SJSA1 (cell line): ENCODE measurements at places on chromosomes 5 and 9.

DNA sequence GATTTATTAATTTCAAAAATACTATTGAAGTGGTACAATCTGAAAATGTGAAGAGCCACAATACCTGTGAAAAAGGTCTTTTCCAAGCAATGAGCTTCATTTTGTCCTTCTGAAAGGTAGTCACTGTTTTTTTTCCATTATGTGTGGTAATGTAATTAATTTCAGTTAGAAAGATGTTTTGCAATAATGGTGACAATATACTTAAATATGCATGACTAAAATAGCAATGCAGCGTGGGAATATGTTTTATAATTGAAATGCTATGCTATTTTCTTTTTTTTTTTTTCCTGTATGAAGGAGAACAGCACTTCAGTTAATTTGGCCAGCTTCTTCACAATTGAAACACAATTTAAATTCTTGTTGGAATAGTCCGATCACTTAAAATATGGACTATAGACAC is 41.9 kb downstream of the NPR3 start:
- DNase-seq, result no peak

DNA sequence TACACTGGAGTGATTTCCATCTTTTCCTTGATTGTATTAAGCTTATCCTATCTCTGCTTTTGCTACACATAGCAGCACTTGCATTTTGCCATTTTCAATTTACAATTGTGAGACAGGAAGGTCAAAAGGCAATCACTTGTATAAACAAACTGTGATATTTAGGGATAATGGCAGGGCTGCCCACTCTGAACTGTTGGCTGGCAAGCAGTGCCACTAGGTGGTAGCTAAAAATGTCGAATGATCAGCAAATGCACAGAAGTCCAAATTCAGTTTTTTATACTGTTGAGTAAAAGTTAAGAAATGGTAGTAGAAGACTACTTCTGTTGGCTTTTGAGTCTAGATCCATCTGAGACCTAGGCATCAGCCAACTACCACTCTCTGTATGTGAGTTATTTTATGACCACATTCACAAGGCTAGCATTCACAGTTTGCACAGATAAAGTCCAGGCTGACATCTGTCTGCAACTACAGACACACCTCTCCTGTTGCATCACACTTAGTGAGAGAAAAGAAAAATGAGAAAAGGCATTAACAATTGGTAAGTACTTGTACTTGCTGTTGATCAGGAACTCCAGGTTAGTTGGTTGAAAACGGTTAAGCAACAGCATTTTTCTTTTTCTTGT is 108.8 kb upstream of the ASTN2 start:
- DNase-seq, result no peak

DNA sequence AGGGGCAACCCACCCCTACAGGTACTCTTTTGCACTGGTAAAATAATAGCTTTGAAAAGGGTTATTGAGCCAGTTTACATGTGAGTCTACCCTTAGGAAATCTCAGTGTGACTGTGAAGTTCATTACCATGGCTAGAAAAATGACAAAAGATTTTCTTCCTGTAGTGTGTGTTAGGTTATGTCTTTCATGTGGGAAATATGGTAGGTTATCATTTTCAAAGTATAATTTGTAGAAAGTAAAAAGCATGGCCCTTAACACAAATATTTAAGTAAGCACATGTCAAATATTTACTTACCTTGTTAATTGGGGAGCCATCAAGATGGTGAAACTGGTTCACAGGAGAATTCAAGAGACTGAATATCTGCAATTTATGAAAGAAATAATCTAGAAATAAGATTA is 37.3 kb upstream of the PLPP1 start:
- DNase-seq, result no peak

GRCh38 chr9:92718086-92719001 is 46.3 kb downstream of the BICD2 start:
- peak; percentile 41 for DNase-seq

DNA sequence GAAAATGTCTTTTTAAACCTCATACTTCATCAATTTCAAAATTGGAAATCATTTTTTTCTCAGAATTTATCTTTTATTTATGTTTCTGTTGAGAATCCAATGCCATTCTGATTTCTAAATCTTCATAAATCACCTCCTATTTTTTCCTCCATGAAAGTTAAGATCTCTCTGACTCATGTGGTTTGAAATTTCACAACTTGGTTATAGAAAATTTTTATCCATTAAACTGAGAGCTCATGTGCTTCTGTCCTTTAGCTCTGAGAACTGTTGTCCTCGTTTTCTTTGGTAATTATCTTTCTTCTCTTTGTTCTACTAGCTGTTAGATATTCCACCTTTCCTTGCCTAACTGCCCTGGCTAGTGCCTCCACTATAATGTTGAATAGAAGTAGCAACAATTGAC is 1.5 kb upstream of the RNF180 start:
- DNase-seq, result no peak
